ENCODE measurements at places on chromosomes 1 and 21.

DNA sequence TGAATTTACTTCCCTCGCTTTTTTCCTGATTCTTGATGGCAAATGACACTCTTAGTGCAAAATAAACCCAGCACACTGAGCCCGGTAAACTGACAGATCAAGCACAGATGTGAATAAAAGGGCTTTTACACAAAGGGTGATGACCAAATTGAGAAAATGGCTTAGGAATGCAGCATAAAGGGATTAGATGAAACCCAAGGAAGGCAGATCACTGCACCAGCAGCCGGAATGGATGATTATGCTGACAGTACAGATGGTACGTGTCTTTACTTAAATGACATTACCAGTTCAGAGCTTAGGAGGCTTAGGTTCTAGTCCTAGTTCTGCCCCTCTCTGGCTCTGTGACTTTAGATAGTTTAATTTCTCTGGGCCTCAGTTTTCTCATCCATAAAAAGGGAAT lies 12.0 kb downstream of the PKP1 start:
- no peak for DNase-seq

DNA sequence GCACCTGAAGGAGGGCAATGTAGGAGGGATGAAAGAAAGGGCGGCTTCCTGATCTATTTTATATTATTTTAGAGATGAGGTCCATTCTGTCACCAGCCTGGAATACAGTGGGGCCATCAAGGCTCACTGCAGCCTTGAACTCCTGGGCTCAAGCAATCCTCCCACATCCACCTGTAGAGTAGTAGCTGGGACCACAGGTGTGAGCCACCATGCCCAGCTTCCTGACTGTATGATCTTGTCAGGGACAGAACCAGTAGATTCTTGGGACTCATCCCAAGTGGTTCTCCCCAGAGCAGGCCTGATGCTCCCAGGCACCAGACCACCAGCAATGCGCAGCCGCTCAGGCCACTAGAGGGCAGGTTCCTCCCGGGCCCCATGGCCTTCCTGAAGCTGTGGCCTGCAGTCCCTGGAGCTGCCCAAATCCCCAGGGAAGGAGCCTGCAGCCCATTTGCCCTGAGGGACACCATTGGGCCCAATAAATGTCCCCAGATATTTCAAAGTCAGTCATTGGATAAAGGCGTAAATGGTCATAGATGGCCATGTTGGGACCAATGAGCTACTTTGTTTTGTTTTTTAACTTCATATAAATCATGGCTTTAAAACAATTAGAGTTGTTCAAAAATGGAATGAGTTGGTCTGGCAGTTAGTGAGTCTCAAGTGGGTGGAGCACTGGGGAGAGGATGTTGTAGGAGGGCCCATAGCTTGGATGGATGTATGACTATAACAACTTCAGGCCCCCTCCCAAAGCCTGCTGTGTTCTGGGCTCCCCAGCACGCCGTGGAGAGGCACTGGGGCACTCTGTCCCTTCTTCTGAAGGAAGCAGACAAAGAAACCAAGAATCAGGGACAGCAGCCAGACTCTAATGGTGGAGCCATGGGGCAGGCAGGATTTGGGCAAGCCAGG lies 44.7 kb upstream of the GOLT1A start:
- DNase-seq: no peak

GRCh38 chr1:54708385-54708784 lies 7.3 kb upstream of the TTC4 start:
- DNase-seq: no peak

GRCh38 chr1:57983441-57983840 lies 559.6 kb upstream of the DAB1 start:
- DNase-seq: no peak

DNA sequence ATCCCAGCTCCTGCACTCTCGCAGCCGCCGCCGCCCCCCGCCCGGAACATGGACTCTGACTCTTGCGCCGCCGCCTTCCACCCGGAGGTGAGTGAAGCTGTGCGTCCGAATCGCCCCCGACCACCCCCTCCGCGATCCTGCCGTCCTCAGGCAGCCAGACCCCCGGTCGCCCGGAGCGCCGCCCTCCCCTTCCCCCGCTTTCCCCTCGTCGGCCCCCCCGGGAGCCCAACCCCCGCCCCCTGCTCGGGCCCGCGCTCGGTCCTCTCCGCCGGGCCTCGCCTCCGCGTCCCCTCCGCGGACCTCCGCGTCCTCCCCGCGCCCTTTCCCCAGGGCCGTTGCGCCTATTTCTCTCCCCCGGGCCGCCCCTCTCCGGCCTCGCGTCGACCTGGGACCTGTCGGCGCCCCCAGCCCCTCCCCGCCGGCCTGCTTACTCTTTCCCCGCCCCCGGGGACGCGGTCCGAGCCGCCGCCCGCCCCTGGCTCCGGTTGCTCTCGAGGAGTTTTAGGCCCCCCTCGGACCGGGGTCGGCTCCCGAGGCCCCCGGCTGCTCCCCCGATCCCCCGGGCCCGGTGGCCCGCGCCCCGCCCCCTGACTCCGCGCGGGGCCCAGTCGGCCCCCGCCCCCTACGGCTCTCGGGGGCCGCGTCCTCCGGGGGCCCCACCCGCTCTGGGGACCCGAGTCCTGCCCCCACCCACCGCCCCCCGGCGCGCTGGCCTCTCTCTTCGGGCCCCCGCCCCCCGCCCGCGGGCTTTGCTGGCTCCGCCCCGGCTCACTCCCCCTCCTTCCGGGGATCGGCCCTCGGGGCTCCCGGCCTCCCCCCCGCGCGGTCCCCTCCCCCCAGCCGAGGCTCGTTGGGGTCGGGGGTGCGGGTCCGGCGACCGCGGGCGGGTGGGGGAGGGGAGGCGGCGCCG lies 743 bp downstream of the PHF13 start:
- DNase-seq: no peak

DNA sequence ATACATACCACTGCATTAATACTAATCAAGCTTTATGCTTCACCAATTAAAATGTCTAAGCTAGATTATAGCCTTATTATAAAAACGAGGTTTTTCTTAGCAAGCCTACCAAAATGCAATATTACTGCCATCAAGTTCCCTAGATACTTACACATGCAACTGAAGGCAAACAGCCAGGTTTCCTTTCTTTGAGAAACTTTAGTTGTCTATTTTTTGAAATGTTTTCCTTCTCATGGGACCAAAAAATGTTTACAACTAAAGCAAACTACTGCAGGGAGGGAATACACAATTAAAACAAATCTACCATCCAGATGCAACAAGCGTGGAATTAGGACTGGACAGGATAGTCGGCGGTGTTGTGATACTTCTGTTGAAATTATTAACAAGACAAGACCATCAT lies 1.3 kb downstream of the ZNF644 start:
- no peak for DNase-seq

Data from skeletal muscle cell (primary cell).